ENCODE measurements at places on chromosomes 5 and 9.
A peak's percentile ranks its signal among the peaks of the same experiment; 100 is the strongest.

DNA sequence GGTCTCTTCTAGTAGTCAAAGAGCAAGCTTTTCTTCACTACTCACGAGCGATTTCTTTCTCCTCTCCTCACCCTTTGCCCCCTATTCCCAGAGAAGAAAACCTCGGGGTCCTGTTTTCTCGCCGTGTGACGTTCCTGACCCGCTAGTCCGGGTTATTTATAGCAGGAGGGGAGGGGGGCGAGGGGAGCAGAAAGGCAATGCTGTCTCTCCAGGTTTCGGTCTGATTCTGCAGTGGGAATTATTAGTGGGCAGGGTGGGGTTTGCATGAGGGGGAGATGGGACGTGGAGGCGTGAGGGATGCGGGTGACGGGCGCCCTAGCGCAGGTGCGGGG is 847 bp upstream of the GABRB2 start:
- DNase-seq: no peak

DNA sequence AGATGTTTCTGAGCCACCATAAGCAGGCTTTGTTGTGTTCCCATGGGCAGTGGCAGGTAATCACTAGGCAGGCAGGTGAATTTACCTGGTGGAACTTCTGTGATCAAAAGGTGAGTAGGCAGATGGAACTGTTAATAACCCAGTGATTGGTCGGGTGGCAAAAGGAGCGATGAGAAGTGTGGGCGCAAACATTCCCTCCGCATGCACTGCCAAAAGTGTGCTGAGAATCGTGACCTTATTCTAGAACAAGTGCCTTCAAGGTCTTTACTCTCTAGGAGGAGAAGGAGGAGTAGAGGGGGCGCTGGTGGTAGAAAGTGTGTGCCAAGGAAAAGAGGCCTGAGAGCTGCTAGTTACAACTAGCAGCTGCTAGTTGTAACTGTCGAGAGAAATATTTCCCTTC is 3.3 kb downstream of the OTULINL start:
- no peak for DNase-seq

GRCh38 chr9:88177371-88177770 is 39.1 kb upstream of the SPATA31C2 start:
- no peak for DNase-seq

DNA sequence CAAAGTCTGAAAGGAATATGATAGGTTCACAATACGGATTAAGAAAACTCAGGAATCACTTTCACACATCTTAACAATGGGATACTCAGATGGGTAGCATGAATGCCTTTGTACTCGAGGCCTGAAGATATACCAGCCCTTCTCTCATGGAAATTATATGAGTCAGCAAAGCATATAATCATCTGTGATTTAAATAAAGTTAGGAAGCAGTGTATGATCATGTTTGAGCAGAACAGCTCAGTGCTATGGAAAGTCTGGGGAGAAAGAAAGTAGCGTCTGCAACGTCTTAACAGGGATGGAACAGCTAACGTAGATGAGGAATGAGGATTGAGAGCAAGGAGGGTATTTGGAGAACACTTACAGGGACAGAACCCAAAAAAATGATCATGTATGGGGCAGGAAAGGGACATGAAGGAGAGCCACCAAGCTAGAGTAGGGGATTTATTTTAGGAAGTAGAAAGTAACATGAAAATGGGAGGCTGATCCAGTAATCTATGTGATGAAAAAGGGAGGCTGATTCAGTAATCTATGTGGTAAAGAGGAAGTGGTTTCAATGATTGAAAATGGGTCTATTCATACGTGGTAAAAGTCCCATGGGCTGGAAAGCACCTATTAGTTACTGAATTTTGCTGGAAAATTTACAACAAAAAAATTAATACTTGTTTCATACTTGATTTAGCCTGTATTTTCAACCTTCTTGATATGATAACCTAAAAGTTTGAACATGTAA is 85.9 kb downstream of the GNA14 start:
- DNase-seq: no peak

- DNase-seq: peak; percentile 81
These were observed 6.6 kb downstream of the POC5 start for GRCh38 chr5:75710637-75711036.

GRCh38 chr9:127979333-127980059 is 1.3 kb downstream of the EEIG1 start:
- peak; percentile 47 for DNase-seq

- no peak for DNase-seq
These were observed 86.5 kb downstream of the BNC2 start for GRCh38 chr9:16784002-16784401.

GRCh38 chr9:85927076-85927475 is 13.9 kb upstream of the NAA35 start:
- DNase-seq: no peak

- no peak for DNase-seq
These were observed 45.6 kb downstream of the COMMD10 start for GRCh38 chr5:116130471-116130870.

GRCh38 chr5:56270568-56271392 is 37.6 kb upstream of the ANKRD55 start:
- DNase-seq: peak; percentile 78

DNA sequence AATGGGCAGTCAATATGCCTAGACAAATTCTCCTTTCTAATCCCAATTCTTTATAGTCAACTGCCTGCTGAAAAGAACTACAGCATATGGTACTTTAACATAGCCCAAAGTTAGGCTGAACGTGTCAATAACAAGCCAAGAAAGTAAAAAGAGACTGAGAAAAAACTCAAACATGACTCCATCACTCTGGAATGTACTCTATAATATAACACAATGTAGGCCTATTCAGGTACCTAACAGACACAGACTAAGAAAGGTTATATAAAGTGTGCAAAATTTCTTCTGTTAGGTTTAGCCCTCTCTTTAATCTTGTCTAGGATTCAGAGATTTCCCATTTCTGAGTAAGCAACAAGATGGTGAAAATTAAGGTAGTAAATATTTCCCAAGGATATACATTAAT is 209.7 kb upstream of the PRR16 start:
- DNase-seq: no peak

GRCh38 chr5:113047234-113047633 is 70.6 kb downstream of the DCP2 start:
- no peak for DNase-seq

GRCh38 chr9:73076970-73077369 is 74.7 kb upstream of the ANXA1 start:
- no peak for DNase-seq

DNA sequence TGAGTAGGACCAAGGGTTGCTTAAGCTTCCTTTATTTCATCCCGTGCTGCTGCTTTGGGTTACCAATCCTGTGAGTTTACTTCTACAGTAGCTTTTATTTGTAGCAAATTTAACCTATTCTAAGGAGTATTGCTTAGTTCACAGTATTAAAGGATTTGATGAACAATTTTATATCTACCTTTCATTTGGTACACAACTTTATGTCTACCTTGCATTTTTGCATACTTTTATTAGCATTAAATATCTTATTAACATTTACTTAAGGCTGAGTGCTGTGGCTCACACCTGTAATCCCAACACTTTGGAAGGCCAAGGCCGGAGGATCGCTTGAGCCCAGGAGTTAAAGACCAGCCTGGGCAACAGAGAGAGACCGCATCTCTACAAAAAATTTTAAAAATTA is 4.2 kb downstream of the GTF3C4 start:
- no peak for DNase-seq

DNA sequence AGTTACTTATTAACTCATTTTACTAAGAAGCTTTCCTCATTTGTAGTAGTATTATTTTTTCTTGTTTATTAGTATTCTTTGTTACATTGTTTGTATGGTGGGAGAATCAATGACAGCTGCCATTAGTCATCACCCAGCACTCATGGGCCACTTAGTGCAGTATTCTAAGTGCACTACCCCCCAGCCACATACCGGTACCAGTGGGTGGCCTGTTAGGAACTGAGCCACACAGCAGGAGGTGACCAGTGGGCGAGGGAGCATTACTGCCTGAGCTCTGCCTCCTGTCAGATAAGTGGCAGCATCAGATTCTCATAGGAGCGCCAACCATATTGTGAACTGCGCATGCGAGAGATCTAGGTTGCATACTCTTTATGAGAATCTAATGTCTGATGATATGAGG is 24.2 kb upstream of the CAMLG start:
- no peak for DNase-seq

DNA sequence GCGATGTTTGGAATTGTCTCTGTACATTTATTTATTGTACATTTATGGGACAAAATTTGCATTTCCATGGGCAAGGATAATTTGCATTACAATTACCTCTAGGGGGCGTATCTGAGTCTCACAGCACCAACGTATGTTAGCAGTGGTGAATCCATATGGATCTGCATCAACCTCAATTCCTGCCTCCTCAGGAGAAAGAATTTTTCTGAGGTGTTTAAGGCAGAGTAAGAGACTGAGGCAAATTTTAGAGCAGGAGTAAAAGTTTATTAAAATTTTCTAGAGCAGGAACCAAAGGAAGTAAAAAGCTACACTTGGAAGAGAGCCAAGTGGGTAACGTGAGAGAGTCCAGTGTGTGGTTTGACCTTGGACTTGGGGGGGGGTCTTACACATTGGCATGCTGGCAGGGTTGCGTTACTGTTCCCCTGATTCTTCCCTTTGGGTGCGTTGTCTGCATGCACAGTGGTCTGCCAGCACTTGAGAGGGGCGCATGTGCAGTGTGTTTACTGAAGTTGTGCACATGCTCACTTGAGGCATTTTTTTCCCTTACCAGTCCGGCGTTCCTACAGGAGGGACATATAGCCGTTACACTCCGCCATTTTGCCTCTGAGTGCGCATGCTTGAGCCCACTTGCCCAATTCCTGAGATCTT is 21.0 kb upstream of the RAB14 start:
- no peak for DNase-seq

GRCh38 chr5:79301046-79301712 is 65.2 kb downstream of the JMY start:
- no peak for DNase-seq

- no peak for DNase-seq
These were observed 98.6 kb downstream of the GIN1 start for GRCh38 chr5:103021314-103021713.

DNA sequence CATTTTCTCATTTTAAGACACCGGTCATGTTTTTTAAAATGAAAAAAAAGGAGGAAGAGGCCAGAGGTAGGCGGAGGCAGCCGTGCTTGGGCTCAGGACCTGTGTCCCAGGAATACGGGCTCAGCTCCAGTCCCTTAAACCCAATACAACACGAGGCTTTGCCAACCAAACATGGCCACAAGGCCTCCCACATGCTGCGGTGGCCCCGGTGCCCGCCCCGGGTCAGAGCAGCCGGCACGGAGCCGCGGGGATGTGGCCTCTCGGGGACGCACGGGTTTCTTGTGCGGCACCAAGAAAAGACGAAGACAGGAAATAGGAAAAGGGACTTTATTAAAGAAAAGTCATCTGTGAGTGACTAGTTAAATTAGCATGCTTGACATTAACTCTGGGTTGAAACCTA is 25.3 kb upstream of the CAMSAP1 start:
- no peak for DNase-seq

GRCh38 chr5:126636956-126637355 is 36.2 kb downstream of the PHAX start:
- DNase-seq: peak; percentile 19

DNA sequence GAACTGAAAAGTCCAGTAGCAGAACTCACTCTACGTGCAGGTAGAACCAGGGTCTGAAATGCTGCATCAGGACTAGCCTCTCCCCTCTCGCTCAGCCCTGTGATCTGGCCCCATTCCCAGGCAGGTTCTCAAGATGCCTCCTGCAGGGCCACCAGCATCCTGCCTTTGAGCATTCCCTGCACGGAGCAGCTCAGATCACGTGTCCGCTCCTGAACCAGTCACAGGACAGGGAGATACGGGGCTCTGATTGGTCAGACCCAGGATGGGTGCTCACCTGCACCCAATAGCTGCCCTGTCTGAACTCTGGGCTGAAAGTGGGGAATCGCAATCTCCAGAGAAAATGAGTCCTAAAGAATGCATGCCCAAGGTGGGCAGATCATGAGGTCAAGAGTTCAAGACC is 50.8 kb downstream of the NEURL1B start:
- DNase-seq: no peak

- no peak for DNase-seq
These were observed 53.5 kb downstream of the ZFR start for GRCh38 chr5:32390819-32391591.

GRCh38 chr5:142886211-142886610 is 116.0 kb downstream of the ARHGAP26 start:
- DNase-seq: no peak

DNA sequence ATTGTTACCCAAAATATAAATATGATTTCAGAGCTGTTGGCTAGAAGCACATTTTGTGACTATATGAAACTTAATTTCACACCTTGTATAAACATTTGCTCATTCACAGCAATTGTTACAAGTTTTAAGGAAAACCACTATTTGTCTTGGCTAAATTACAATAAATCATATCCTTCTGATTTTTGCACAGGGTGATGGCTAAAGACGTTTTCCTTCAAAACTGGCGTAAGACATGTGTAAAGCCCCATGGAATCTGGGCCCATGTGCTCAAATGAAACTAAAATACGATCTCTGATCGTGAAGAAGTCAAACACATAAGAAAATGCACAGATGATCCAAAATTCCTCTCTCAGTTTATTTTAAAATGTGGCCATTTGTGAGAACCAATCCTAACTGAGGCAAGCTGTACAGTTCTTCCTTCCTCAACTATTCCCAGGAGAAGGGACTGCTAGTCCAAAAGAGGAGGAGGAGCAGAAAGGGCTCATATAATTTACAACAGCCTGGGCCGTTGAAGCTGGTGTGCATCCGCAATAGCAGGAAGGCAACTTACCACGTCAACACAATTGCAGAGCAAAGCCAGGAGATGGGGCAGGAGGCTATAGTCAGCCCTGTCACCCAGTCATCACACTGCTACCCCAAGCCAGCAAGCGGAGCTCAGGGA is 98.4 kb downstream of the MED27 start:
- DNase-seq: peak; percentile 24

- peak; percentile 34 for DNase-seq
These were observed 315.3 kb upstream of the MSX2 start for GRCh38 chr5:174409070-174409469.

- no peak for DNase-seq
These were observed 61.8 kb downstream of the PFDN1 start for GRCh38 chr5:140240987-140241706.

GRCh38 chr5:98524773-98525172 is 248.7 kb upstream of the RGMB start:
- no peak for DNase-seq

Measured in common myeloid progenitor, CD34-positive (primary cell).